Peyer's patch (tissue), 4 donors: ENCODE measurements at places on chromosomes 16 and 17. TPM values are rescaled to one million over a fixed set of nuclear protein-coding genes. Genes with fewer than 3 reads are reported as not detected.

Gene TMEM88
- total RNA-seq, result 3.4 TPM

Gene DPEP2
- total RNA-seq, result 10.0 TPM

Gene NPIPB2
- total RNA-seq, result 22.7 TPM

Gene PRKAR1A
- total RNA-seq, result 82.4 TPM

DNA sequence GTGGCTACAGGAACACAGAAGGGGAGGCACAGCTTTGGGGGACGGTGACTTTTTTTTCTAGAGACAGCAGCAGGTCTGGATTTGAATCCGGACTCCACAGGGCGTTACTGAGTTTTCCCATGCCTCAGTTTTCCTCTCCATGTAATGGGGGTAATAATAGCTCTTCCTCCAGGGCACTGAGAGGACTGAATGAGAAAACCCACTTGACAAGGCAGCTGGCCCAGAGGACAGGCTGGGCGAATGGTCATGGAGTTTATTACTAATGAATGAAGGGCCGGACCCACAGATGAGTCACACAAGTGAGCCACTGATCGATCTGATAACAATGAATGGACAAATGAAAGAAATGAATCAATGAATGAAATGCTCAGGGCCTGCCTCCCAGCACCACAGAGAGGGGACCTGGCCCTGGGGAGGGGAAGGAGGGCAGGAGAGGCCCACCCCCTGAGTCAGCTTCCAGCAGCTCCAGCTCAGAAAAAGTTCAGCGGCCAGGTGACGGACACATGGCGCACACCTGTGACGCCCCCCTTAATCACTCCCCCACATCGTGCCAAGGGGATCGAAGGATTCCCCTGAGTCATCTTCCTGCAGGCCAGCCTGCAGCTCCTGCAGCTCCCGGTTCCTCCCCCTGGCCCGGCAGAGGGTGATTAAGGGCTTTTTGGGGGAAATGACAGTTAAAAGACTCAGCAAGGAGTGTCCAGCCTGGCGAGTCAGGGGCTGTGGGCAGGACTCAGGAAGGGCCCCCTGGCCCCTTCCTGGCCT lies 54.3 kb downstream of the SOCS1 start:
- DNase-seq, result no peak

- DNase-seq, result no peak
Measured at GRCh38 chr16:86985648-86986015, 331.6 kb downstream of the C16orf95 start.

DNA sequence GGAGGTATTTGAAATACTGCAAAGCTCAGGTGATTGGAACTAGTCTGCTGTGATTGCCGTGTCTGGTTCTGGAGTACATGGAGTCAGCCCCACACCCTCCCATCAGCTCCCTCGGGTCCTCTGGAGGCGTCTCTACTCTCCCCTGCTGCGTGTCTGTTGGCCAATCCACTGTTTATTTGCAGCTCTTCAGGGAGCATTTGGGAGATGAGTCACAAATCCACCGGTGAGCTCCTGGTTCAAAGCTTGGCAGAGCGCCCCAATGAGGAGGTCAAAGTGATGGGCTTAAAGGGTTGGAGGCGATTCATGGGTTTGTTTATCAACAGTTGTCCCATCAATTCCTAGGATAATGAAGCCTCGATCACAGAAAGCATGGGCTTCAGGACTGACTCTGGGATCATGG lies 14.6 kb downstream of the CALB2 start:
- DNase-seq, result no peak
